ENCODE measurements at places on chromosomes 7 and 10.

- DNase-seq: no peak
Measured at GRCh38 chr7:151327659-151328058, 14.0 kb upstream of the NUB1 start.

DNA sequence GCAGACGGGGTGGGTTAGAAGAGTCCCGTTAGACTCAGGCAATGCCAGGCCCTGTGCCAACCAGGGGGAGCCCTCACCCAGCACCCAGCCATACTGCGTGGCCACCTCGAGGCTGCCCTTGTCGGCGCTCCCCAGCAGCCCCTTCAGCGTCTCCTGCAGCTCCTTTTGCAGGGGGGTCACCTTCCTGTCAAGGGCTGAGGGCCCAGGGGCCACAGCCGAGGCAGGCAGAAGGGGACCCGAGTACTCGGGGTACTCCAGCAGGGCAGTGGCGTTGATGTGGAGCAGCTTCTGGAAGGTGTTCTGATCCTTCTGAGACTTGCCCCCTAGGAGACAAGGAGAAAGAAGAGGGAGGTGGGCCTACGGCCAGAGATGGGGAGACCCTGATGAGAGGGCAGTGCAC lies 9.7 kb downstream of the TBRG4 start:
- no peak for DNase-seq

GRCh38 chr10:53957401-53957800 lies 843.6 kb downstream of the PCDH15 start:
- DNase-seq: no peak

- no peak for DNase-seq
Measured at GRCh38 chr10:8061274-8062211, 7.1 kb downstream of the GATA3 start.

Measured in activated T-cell treated with anti-CD3 and anti-CD28 coated beads for 1 hour (primary cell).